Pancreas (tissue), 10 donors: ENCODE measurements at places on chromosomes 5 and 9.

DNA sequence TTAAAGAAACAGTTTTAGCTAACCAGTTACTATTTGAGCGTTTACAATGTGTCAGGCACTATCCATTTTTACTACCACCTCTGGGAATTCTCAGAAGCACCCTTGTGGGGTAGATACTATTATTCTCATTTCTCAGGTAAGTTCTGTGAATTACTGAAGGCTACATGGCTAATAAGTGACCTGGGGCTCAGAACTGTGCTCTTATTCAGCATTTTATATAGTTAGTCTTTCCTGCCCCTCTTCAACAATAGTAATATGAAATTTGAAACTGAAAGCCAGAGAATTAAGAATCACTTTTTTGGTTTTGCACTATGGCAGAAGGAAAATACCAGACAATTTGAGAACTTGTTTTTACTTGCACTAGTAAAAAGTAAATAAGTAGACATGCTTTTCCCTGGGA lies 11.8 kb downstream of the ELL2 start:
- no peak for DNase-seq

- no peak for DNase-seq
Measured at GRCh38 chr5:158869092-158869491, 230.6 kb downstream of the EBF1 start.

DNA sequence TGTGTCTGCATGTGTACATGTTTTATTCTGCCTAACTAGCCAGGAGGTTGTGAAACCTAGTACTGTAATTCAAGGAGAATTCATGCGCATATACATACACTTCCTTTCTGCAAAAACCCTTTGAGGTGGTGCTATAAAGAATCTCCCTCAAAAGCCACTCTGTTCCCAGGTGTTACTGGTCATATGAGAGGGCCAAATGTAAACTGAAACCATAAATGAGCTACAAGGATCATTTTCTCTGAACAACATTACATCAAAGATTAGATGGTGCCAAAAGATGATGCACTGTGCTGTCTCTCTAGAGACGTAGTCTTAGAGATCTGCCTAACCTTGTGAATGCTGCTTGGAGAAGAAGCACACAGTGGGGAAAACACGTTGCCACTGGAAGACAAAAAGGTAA lies 15.7 kb downstream of the NREP start:
- DNase-seq: no peak

- no peak for DNase-seq
Measured at GRCh38 chr9:22649384-22649783, 202.8 kb downstream of the DMRTA1 start.

- no peak for DNase-seq
Measured at GRCh38 chr5:71582945-71583584, 4.1 kb upstream of the MCCC2 start.

GRCh38 chr5:148864113-148864841 lies 37.9 kb downstream of the ADRB2 start:
- no peak for DNase-seq

- DNase-seq: no peak
Measured at GRCh38 chr9:70832492-70832891, 288.9 kb downstream of the TRPM3 start.

- no peak for DNase-seq
Measured at GRCh38 chr5:137205231-137206027, 293.7 kb downstream of the SPOCK1 start.

- DNase-seq: no peak
Measured at GRCh38 chr9:72065076-72065475, 4.7 kb upstream of the C9orf57 start.

DNA sequence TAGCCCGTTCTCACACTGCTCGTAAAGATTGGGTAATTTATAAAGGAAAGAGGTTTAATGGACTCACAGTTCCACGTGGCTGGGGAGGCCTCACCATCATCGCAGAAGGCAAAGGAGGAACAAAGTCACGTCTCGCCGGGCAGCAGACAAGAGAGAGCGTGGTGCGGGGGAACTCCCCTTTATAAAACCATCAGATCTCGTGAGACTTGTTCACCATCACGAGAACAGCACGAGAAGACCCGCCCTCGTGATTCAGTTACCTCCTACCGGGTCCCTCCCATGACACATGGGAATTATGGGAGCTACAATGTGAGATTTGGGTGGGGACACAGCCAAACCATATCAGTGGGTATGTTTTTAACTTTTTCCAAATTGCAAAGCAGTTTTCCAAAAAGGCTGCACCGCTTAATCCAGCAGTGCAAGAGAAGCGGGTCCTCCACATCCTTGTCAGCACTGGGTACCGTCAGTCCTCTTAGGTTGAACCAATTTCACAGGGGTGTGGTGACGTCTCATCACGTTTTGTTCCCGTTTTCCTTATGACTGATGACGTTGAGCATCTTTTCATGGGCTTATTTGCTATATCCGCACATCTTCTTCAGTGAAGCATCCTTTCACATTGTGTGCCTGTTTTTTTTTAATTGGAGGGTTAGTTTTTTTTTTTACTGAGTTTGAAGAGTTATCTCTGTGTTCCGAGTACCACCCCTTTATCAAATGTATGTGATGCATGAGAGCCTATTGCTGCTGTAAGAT lies 8.0 kb upstream of the FCN2 start:
- no peak for DNase-seq

DNA sequence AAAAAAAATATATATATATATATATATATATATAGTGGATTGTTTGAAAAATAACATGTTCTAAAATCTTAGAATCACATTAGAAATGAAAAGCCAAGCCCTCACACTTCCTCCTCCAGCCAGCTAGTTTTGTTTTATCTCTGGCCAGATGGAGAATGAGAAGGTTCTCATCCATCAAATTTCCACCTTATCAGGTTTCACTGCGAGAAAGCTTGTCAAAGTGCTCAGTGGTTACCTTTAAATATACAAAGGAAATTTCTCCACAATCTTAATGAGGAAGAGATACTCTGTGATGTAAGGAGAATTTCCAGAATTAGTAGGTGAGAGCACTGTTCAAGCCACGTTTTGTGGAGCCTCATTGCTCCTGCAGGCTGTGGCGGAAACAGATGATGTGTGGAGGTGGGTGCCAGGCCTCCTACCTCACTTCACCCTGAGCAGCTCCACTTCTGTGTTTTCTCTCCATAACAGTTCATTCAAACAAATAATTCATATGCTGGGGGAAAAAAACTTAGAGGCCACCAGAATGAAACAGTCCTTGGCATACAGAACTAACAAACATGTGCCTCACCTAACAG lies 71.9 kb downstream of the CDK5RAP2 start:
- DNase-seq: no peak

- no peak for DNase-seq
Measured at GRCh38 chr5:143186623-143187022, 216.9 kb downstream of the NR3C1 start.

DNA sequence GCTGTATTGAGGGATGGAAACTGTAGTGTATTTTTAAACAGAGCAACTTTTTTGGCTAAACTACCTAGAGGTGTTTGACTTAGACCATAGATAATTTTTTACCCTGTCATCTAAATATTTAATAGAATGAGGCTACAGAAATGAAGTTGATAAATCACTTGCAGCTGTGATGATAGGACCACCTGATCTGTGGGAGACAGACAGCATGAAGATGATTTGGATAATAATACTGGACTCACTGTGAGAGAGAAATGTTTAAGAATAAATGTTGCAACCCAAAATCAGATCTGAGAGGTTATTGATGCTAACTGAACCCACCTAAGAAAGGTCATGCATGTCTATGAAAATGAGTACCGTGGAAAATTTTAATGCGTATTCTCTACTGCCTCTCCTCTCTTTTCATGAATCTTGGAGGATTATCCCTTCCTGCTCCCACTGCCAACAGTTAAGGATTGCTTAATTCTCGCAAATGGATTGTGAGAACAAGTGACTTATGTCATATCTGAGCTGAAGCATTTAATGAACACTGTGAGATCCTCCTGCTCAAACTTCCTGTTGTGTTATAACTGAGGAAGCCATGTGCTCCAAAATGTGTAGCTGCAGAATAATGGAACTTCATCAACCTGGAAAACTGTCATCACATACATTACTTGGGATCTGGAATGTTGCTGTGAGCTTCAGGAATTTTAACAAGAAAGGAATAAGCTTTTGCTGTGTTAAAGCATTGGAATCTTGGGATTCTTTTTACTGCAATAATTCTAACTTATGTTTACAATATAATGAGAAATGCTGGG lies 617.9 kb upstream of the CDH18 start:
- DNase-seq: no peak

GRCh38 chr5:138282920-138283742 lies 8.7 kb upstream of the GFRA3 start:
- peak; percentile 24 for DNase-seq

- DNase-seq: no peak
Measured at GRCh38 chr9:135214054-135214640, 126.7 kb downstream of the OLFM1 start.

GRCh38 chr5:116947691-116948528 lies 373.3 kb upstream of the SEMA6A start:
- DNase-seq: peak; percentile 58

- no peak for DNase-seq
Measured at GRCh38 chr5:170614720-170615119, 110.9 kb downstream of the KCNIP1 start.

DNA sequence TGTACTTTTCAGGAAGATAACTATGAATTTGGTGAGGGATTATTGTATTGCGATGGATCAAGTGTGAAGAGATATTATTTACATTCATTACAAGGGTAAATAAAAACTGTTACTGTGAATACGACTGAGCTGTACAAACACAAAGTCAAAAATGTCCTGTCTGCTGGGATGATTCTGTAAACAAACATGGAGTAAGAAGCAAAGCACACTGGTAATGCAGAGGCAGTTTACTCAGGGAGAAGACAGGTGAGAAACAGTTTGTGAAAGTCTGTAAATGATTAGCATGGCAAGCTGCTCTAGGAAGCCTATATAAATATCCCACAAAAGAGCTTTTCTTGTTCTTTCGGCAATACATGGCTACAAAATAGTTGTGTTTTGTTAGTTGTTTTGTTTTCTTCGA lies 115.4 kb upstream of the GNA14 start:
- DNase-seq: no peak

GRCh38 chr5:14483504-14484157 lies 98.0 kb upstream of the OTULINL start:
- DNase-seq: no peak

GRCh38 chr9:129868023-129868871 lies 33.0 kb downstream of the USP20 start:
- DNase-seq: no peak

DNA sequence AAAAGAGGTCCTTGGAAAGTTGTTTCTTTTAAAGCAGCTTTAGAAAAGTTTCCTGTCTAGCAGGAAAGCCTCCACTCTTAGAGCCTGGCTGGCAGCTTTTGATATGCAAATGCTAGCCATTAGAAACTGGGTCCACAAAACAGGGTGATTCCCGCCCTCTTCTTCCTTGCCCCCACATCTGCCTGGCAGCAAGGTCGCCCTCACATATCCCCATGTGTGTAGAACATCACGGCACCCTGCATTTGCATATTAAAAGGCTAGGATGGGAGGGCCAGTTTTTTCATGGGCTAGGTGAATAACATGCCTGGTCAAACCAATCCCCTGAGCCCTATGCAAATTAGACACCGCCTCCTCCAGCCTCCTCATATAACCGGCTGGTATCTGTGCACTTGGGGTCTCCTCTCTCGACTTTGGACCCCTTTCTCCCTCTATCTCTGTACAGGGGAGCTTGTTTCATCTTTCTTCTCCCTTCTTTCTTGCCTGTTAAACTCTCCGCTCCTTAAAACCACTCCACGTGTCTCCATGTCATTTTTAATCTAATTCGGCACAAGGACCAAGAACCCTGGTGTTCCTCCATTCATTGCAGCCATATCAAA lies 426.8 kb upstream of the CTNND2 start:
- DNase-seq: no peak

DNA sequence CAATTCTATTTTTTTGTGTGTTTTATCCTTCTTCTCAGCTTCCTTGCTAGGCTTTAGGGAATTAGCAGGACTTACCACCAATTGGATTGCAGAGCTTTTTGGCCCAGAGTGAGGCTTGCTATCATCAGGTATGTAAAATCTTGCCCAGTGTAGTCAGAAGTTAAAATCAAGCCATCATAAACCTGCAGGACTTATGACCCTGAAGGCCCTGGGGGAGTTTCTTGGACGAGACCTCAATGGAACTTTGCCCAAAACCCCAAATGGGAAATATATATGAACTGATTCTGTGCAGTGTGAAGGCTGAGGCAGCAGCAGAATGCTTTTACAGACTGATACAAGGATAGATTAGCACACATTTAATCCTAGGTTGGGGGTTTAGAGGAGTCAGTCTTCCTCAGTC lies 287.0 kb downstream of the SH3GL2 start:
- no peak for DNase-seq

GRCh38 chr5:141507387-141508091 lies 18.7 kb downstream of the PCDHGC5 start:
- no peak for DNase-seq
